ENCODE measurements at places on chromosomes 3 and 15.

DNA sequence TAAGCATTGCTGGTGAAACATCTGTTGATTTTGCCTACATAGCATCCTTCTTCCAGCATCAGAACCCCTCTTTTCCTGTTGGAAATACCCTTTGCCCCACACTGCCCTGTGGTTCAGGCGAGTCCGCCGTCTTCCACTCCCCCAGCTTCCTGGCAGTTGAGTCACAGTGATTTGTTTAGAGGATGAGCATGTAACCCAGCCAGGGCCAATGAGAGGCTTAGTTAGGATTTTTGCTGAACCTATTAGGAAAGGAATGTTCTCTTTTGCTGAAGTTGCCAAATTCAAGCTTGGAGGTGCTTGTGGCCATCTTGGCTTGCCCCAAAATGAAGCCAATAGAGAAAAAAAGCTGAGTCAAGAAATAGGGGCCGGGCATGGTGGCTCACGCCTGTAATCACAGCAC is 19.0 kb upstream of the MEX3B start:
- DNase-seq = no peak

DNA sequence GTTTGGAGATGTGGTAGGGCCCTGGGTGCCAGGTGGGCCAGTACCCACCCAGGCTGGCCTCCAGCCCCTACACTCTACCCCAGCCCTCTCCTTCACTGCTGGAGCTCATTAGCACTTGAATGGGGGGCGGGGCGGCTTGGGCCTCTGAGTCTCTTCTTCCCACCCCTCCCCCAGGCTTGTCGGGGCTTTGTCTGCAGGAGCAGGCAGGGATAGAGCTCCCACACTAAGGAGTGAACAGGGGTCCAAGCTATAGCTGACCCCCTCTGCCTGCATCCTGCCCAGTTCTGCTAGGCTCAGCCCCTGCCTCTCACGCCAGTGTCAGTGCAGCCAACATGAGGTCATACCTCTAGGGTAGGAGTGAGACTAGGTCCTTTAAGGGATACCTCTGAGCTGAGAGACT is 5.2 kb downstream of the GNAI2 start:
- no peak for DNase-seq

DNA sequence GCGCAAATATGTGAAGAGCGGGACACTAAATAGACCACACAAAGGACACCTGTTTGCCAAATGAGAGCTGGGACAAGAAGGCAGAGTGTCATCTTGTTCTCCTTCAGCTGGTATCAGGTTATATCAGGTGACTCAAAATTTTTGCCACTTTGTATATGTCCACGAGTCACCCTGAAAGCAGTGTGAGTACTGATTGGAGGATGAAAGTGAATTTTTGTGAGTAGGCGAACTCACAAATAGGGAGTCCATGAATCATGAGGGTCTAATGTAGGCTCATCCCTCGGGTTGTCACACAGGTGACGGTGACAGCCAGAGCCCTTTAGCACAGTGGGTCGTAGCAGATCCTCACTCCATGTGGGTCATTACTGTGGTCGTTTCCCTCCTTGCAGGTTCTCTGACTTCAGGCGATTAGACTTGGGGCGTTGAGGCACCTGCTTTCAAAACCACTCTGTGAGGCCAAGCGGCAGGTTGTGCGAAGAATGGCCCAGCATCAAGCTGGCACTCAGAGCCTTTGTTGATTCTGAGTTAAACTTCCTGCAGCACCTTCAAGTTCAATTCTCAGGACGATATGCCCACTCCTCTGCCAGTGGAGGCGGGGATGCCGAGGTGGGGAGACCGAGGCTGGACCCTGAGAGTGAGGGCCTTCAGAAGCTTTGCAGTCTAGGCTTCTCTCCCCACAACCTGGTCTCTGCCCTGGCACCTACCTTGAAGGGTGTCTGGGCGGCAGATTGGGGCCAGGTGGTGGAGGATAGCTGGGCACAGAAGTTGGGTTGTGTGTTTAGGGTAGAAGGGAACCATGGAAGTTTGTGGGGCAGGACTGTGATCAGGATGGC is 173.8 kb downstream of the SMAD6 start:
- no peak for DNase-seq

DNA sequence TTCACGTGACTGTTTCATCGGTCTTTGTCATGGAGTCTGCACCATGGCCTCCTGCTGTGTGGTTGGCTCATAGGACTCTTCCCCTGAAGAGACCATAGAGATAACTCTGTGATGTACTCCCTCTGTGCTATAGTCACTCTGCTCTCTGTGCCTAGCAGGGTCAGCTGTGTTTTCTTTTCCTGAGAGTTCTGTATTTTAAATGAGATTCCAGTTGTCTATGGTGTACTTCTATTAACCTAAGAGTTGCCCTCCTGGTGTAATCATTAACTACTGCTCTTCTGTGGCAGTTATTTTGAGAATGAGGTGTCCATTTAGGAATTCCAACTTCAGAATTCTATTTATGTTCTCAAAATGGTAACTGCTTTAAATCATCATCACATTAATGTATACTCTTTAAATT is 114.5 kb upstream of the ARPP21 start:
- no peak for DNase-seq

GRCh38 chr3:119817071-119817470 is 35.2 kb downstream of the NR1I2 start:
- no peak for DNase-seq

DNA sequence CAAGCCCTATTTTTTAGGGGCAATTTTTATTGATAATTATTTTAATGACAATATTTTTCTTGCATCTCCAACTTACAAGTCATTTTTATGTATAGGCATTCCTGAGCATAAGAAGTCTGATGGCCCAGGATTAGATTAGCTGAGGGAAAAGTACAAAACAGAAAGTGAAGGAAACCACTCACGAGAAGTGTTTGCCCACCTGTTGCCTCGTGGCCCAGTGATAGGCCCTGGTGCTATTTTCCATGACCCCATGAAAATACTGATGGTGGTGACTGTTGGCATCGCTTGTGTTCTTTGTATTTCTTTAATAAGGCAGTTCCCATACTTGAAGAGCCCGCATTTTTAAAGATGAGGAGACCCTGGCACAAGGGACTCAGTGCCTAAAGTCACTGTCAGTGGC is 7.9 kb upstream of the LMCD1 start:
- DNase-seq = no peak

- no peak for DNase-seq
Measured at GRCh38 chr3:186751480-186751879, 31.9 kb upstream of the EIF4A2 start.

GRCh38 chr15:71660501-71660900 is 149.9 kb upstream of the NR2E3 start:
- DNase-seq = no peak

GRCh38 chr3:43024181-43024885 is 45.2 kb downstream of the GASK1A start:
- no peak for DNase-seq

Data from bronchial epithelial cell (primary cell).